Stimulated activated CD4-positive, alpha-beta T cell treated with anti-CD3 and anti-CD28 coated beads, Interleukin-4, amount 100 ng/mL, for 24 hours (primary cell): ENCODE measurements at places on chromosomes 13 and 19.

DNA sequence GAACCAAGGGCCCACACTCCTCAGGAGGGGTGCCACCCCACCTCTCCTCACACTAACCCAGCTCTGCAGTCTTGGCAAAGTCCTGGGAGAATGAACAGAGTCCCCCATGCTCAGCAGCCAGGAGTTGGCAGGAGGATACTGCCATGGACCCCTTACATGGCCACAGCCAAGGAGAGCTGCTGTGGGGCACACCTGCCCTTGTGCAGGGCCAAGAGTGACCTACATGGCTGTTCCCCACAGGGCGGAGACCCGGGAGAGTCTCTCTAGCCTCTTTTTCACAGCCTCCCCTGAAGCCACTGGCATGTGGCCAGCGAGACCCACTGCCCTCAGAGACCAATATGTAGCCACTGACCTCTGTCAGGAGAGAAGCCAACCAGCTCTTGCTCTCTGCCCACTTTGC, 45.9 kb upstream of the VSTM2B start:
- no peak for DNase-seq

DNA sequence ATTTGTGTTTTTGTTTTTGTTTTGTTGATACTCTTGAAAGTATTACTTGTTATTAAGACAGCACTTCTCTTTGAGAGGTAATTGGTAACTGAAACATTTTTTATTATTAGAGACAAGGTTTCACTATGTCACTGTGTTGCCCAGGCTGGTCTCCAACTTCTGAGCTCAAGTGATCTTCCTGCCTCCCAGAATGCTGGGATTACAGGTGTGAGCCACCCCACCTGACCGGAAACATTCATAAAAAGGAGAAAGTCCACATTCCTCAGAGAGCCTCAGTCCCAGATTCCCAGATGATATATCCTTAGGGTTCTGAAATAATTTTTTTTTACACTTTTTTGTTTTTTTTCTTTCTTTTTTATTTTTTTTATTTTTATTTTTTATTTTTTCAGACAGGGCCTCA, 2.7 kb downstream of the CARM1 start:
- no peak for DNase-seq

DNA sequence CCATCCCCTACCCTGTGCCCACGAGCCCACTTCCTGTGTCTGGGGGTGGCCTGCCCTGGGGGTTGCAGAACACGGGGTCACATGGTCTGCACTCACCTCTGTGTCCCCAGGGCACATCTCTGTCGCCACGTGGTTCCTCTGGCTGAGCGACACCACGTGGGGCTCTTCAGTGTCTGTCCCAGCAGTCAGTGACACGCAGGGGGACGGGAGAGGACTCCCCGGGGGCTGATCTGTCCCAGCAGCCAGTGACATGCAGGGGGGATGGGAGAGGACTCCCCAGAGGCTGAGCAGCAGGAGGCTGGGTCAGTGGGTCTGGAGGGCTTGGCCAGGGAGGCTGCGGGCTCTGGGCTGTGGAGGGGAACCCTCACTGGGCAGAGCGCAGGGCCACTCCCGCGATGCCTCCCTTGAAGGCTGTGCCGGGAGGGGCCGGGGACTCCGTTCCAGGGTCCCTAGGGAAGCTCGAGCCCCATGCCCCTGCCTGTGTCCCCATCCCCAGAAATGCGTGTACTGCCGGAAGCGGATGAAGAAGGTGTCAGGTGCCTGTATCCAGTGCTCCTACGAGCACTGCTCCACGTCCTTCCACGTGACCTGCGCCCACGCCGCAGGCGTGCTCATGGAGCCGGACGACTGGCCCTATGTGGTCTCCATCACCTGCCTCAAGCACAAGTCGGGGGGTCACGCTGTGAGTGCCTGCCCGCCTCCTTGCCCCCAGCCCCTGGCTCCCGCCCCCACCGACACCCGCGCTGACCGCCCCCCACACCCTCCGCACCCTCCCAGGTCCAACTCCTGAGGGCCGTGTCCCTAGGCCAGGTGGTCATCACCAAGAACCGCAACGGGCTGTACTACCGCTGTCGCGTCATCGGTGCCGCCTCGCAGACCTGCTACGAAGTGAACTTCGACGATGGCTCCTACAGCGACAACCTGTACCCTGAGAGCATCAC, 174.8 kb downstream of the KDM4B start:
- DNase-seq: no peak

GRCh38 chr19:16736709-16737108, 17.1 kb downstream of the NWD1 start:
- DNase-seq: no peak

DNA sequence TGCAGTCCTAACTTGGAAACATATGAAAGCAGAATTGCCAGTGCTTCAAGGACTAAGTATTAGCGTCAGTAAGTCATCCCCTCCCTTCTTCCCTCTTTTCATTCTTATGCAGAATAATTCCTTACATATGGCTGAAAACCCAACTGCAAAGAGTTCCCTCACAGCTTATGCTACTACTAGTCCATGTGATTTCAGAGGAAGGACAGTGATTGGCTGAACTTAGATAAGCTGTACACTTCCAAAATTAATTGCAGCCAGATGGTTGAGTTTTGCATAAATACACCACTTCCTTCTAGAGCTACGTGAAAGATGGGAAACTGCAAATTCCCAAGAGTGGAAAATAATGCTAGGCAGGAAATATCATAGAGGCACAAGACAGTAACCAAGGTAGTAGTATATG, 730.4 kb downstream of the OLFM4 start:
- no peak for DNase-seq

DNA sequence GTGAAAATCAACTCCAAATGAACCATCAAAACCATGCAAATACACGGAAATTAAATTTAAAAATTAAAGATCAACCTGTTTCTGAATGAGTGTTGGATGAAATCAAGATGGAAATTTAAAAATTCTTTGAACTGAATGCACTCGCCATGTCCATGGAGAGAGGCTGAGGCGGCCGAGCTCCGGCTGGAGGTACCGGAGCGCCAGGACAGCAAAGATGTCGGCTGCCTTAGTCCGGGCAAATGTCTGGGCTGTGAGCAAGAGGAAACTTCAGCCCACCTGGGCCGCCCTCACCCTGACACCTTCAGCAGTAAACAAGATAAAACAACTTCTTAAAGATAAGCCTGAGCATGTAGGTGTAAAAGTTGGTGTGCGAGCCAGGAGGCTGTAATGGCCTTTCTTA, 5.3 kb upstream of the ZNF506 start:
- no peak for DNase-seq

- no peak for DNase-seq
Measured at GRCh38 chr19:5470264-5470671, 15.1 kb downstream of the ZNRF4 start.

DNA sequence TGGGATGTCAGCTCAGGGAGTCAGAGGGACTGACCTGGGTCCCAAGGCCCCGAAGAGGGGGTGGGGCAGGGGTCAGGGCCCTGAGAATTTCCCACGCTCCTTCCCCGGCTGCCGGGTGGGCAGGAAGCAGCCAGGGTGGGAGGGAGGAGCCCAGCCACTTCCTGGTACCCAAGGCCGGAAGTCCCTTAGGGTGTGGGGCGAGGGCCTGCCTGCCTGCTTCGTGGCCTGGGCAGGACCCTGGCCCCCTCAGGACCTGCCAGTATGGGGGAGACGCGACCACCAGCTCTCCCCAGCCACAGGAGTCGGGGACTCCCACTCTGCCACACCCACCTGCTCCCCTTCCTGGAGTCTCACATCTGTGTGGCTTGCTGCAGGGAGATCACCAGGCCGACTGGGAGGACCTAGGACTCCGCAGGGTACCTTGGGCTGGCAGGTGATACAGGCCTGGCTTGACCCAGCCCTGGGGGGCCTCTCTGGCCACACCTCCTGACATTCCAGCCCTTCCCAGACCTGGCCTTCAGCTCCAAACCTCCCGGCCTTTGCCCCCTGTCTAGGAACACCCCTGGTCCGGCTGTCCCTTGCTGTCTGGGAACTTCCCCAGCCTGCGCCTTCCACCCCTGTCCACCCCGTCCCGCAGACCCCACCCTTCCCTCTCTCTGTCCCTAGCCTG, 9.8 kb upstream of the CIRBP start:
- peak; percentile 68 for DNase-seq

GRCh38 chr19:16772841-16773240, 53.2 kb downstream of the NWD1 start:
- no peak for DNase-seq

GRCh38 chr13:31174018-31174417, 12.3 kb upstream of the HSPH1 start:
- no peak for DNase-seq

DNA sequence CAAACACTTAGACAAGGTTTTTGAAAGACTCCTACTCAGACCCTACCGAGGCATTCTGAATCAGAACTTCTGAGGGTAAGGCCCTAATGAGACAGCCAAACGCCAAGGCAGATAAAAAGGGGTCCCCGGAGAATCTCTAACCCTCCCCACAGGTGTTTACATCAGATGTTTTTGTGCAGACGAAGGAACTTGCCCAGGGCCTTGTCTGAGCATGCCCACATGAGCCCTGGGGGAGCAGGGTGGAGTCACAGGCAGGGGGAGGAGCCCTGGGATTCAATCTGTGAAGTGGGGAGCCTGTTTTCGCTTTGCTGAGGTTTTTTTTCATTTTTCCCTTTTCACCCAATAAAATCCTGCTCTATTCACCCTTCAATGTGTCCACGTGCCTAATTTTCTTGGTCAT, 61.6 kb upstream of the MED4 start:
- DNase-seq: peak; percentile 72

DNA sequence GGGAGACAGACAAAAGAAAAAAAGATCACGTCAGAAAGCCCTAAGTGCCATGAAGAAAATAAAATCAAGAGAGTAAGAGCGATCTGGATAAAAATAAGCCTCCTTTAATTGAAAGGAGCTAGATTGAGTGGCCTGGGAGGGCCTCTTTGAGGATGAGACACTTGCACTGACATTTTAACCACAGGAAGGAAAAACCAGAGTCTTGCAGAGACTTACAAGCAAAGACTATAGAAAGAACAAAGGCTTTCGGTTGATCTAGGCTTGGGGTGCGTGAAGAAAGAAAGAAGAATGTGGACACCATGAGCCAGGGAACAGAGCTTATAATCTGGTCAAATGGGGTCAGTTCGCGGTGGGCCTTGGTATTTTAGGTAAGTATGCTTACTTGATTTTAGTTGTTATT, 342.7 kb downstream of the COG6 start:
- peak; percentile 8 for DNase-seq

DNA sequence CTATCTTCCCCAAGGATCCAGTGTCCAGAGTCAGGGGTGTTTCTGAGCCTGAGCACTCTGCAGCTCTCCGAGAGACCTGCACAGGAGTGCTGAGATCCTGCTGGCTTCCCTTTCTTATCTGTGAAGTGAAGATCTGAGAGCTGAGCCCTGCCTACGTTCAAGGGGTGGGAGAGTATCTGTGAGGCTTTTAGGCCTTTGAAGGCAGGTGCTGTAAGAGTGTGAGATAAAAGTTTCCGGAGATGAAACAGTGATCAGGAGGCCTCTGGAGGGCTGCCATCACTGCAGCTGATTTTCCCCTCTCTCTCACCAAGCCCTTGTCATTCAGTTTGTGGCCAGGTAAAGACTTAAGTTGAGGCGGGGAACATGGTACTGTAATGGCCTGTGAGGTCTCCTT, 83.1 kb downstream of the AKAP11 start:
- DNase-seq: peak; percentile 72

GRCh38 chr13:109288151-109288709, 498.2 kb downstream of the IRS2 start:
- no peak for DNase-seq

GRCh38 chr13:44368062-44368591, 5.5 kb upstream of the SERP2 start:
- DNase-seq: no peak

- DNase-seq: no peak
Measured at GRCh38 chr13:34667286-34668218, 274.5 kb upstream of the NBEA start.

- no peak for DNase-seq
Measured at GRCh38 chr13:29028868-29029267, 208.7 kb downstream of the MTUS2 start.

DNA sequence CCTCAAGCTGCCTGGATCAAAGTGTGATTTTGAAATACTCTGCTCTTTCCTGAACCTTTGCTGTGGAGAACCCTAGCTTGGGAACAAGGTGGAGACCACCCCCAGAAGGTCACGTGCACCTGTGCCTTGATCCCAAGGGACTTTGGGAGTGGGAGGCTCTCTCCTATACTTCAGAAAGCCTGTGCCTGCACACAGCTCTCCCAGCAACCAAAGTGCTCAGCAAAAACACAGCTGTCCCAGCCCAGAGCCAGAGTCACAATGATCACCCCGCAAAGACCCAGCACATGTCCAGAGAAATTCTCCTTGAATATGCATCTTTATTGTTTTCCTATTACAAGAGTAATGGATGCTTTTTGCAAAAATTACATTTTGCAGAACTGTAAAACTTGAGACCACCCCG, 43.4 kb downstream of the TNFRSF19 start:
- DNase-seq: no peak

GRCh38 chr19:51036519-51036918, 1.7 kb upstream of the KLK12 start:
- no peak for DNase-seq

DNA sequence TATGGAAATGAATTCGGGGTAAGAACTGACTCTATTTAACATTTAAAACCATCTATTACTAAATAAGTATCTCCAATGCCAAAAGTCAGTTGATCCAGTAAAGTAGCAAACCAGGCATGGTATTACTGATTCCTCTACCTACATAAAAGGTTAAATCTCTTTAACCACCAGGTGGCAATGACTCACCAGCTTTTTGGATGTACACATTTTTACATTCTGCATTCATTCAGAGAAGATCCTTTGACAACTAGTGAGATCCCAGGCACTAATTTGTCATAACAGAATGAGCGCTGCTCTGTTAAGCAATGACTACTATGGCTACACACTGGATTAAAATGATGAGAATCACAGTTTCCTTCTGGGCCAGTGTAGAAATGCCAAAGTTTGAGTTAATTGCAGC, 329.8 kb upstream of the GPC6 start:
- no peak for DNase-seq

- no peak for DNase-seq
Measured at GRCh38 chr19:30677702-30678101, 305.5 kb downstream of the ZNF536 start.

DNA sequence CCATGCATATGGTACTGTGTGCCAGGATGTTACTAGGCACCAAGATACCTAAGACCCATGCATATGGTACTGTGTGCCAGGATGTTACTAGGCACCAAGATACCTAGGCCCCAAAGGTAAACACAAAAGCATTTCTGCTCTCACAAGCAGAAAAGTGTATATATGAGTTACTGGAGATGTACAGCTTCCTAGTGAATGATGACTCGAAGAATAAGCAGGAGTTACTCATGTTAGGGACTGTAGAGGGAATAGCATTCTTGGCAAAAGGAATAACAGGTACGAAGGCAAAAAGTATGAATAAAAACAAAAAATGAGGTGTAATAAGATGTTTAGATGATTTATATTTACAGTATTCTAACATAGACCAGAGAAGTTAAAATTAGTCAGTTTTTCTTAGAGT, 383.7 kb downstream of the DIAPH3 start:
- DNase-seq: no peak

- DNase-seq: no peak
Measured at GRCh38 chr13:93227878-93228642, 1.5 kb downstream of the GPC6 start.
